ENCODE measurements at places on chromosomes 2 and 18. TPM values are rescaled to one million over a fixed set of nuclear protein-coding genes. Genes with fewer than 3 reads are reported as not detected.

Gene GRB14
- 3.8 TPM for total RNA-seq

Gene DCDC2C
- total RNA-seq = not detected

Gene OTOS
- total RNA-seq = 5.3 TPM

Gene MC2R
- total RNA-seq = not detected

Gene RIT2
- total RNA-seq = 25.6 TPM

Gene ATP6V1C2
- 2.4 TPM for total RNA-seq

Gene ACTR1B
- 163 TPM for total RNA-seq

Gene DSG1
- 0.55 TPM for total RNA-seq

Gene ACVR1C
- total RNA-seq = 10.2 TPM

Gene SAG
- not detected for total RNA-seq

Gene KCNIP3
- total RNA-seq = 75.3 TPM

Gene ESPNL
- 2.2 TPM for total RNA-seq

Gene SLC4A5
- 9.4 TPM for total RNA-seq

Gene MYOM1
- total RNA-seq = 7.6 TPM

Gene ACADL
- 3.5 TPM for total RNA-seq

Gene FSHR
- total RNA-seq = 0.90 TPM

Gene HK2
- 3.5 TPM for total RNA-seq
